WTC11 (cell line): ENCODE measurements at places on chromosomes 1 and 21.

DNA sequence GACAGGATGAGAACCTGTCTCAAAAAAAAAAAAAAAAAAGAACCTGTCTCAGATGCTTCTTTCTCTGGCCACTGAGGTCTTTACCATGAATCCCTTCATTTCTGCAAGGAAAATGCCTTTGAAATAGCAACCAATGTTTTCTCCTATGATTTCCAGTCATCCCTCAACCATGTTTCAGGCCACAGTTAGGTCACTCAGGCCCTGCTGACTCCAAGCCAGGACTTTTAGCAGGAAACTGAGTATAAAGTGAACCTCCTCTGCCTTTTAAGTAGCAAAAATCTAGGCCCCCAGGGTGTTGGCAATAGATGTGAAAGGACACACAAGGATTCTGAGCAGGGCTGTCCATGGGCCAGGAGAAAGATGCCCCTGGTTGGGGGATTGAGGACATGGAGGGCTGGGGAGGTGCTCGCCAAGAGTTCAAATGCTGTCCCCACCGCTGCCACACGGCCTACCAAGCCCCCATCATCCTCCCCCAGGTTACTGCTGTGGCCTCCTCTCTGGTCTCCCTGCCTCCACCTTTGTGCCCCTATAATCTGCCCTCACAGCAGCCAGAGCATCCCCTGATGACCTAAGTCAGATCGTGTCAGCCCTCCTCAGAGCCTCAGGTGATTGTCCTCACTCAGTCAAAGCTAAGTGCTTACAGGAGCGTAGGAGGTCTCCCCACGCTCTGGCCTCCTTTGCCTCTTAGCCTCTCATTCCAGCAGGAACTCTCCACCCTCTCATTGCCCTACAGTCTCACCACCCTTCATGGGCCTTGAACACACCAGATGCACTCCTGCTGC is 54.6 kb downstream of the MATN1 start:
- H3K27me3 ChIP-seq: peaks cover 2% of the 10 kb centered on the region; the same call in 1 of the 2 replicates
- H3K27ac ChIP-seq: no peak overlapping the region
- no peak for DNase-seq
- peaks cover 2% of the 10 kb centered on the region for H3K36me3 ChIP-seq

DNA sequence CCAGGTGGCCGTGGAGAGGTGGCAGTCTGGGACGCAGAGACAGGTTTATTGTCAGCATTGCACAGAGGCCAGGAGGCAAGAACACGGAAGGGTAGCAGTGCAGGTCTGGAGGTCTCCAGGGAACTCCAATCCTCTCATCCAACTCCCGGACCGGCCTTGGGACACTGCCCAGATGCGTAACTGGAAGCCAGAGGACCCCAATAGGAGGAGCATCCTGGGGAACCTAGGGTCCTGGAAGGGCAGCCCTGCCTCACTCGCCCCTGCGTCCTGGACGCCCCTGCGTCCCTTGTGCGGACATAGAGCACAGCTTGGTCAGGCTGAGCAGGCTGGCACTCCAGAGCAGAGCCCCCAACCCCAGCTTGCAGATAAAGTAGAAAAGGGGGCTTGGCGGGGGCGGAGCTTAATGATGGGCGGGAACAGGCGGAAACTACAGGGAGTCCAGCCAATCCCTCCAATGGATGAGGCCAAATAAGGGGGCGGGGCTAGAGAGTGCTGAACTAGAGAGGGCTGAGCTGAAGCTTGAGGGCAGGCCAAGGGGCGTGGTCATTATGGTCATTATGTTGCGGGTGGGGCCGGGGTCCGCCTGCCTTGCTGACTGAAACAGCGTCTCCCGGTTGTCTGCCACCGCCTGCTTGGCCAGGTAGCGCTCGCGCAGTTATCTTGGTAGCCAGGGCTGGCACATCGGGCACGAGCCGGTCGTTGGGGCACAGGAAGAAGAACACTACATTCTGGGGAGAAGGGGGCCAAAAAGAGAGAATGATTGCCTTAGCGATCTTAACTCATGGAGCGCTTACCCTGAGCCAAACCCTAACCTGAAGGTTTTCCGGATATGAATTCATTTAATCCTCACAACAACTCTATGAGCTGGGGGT is 3.7 kb upstream of the ARHGEF19 start:
- no peaks in the 10 kb centered on the region for H3K36me3 ChIP-seq
- no peak overlapping the region; the same call in 1 of the 2 replicates for H3K27ac ChIP-seq
- H3K4me3 ChIP-seq: peak overlapping the region; percentile 92
- DNase-seq: peak; percentile 100
- H3K4me1 ChIP-seq: peaks cover 36% of the 10 kb centered on the region

DNA sequence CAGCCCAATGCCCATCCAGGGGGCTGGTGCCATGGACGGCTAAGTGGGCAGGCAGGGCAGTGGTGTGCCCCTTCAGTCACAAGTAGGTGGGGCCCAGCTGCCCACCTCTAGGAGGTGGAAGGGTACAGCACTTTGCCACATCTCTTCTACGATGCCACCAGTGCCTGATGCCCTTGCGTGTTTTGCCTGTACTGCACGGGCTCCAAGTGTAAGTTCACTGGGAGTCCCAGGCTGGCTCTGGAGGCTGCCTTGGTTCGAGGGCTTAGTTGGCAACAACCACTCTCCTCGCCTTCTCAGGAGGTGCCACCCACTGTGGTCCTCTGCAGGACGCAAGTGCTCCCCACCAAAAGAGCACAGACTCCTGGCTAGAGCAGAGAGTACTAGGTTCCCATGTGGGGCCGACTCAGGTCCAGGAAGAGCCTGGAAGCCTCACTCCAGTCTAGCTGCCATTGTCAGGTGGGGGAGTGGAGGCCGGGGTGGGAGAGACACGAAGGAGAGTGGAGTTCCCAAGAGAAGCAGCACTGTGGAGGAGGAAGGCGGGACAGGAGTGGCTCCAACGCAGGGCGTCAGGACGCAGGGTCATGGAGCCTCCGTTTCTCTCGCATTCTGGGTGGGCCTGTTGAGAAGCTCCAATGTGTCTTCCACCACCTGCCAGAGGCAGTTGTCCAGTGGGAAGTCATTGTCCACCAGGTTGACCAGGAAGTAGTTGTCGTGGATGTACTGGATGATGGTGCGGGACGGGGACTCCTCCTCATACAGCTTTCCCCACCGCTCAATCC is 15.5 kb downstream of the MTHFR start:
- peaks cover 31% of the 10 kb centered on the region for H3K36me3 ChIP-seq
- no peaks in the 10 kb centered on the region for H3K27me3 ChIP-seq
- peaks cover 31% of the 10 kb centered on the region for H3K4me1 ChIP-seq
- DNase-seq: no peak

- no peak overlapping the region for H3K4me3 ChIP-seq
- no peak overlapping the region for H3K27ac ChIP-seq
- H3K4me1 ChIP-seq: peaks cover 10% of the 10 kb centered on the region
- H3K27me3 ChIP-seq: peaks cover 4% of the 10 kb centered on the region; the same call in 1 of the 2 replicates
Measured at GRCh38 chr1:169072945-169073725, 33.4 kb upstream of the ATP1B1 start.

DNA sequence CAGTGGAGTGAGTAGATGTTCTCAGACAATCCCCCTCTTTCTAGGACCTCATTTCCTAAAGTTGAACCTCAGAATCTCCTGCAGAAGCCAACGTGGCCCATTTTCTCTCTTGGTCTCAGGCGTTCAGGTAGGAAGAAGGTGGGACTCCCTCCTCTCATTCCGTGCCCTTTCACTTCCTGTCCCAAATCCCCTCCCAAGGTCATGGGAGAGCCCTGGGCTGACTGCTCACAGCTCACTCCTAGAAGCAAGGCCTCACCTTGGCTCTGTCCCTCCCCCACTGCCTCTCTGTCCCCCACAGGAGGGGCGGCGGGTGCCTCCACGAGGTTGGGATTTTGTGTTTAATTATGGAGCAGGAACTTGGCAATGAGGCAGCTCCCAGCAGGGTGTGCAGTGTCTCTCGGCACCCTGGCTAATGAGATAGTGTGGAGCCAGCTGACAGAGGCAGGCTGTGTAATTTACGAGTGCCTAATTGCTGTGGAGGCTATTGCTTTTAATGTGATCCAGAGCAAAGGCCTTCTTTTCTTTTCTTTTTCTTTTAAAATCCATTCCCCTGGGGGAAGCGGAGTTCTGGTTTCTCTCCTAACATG is 9.1 kb upstream of the CDK18 start:
- peak overlapping the region; percentile 84; the same call in 1 of the 2 replicates for H3K27ac ChIP-seq
- H3K36me3 ChIP-seq: no peaks in the 10 kb centered on the region
- H3K4me3 ChIP-seq: no peak overlapping the region; the same call in 1 of the 2 replicates
- H3K27me3 ChIP-seq: peaks cover 21% of the 10 kb centered on the region

GRCh38 chr1:16145662-16146278 is 10.1 kb downstream of the EPHA2 start:
- H3K27me3 ChIP-seq: no peaks in the 10 kb centered on the region
- H3K4me3 ChIP-seq: peak overlapping the region; percentile 52
- H3K36me3 ChIP-seq: peaks cover 40% of the 10 kb centered on the region
- peak overlapping the region; percentile 99 for H3K27ac ChIP-seq

DNA sequence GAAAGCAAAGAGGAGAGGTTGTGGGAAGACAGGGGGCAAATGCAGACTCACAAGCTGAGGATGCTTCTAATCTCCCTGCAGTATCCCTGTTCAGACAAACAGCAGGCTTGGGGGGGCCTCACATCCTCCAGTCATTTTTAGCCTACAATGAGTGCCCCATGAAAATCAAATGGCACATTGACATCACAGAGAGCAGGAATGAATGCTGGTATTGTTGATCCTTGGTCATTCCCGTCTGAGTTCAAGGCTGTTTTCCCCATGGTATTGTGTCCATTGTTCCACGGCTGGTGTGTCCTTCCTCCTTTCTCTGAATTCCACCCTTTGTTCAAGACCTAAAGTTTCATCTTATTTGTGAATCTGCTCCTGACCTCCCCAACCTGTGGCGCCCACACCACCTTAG is 545.6 kb downstream of the AJAP1 start:
- peaks cover 67% of the 10 kb centered on the region for H3K36me3 ChIP-seq
- no peak overlapping the region for H3K4me3 ChIP-seq

DNA sequence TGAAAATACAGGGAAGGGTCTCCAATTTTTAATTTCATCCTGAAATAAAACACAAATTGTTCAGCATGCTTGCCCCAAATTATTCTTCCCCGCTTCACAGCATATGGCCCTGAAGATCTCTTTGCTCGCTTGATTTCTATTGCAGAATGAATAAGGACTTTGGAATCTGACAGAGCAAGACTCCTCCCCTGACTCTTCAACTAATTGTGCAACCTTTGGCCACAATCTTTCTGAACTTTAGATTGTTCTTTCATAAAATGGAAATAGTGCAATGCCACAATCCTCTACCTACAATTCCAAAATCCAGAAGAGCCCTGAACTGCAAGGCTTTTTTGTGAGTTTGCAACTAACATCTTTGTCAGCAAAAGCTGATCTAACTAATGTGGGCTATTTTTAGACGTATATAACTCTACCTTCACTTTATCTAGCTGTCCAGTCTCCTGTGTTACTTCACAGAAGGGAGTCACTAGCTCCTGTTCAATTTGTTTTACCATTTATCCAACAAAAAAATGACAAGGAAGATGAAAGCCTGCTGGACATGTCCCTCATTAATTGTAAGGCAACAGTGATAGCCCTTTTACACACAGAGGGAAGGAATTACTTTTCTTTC is 13.4 kb downstream of the RNASEL start:
- H3K27ac ChIP-seq: no peak overlapping the region
- no peaks in the 10 kb centered on the region; the same call in 1 of the 2 replicates for H3K27me3 ChIP-seq
- no peak overlapping the region for H3K4me3 ChIP-seq
- H3K36me3 ChIP-seq: no peaks in the 10 kb centered on the region
- DNase-seq: no peak

- H3K4me1 ChIP-seq: peaks cover 26% of the 10 kb centered on the region
- no peaks in the 10 kb centered on the region for H3K27me3 ChIP-seq
- DNase-seq: no peak
- no peak overlapping the region; the same call in none of the 2 replicates for H3K27ac ChIP-seq
Measured at GRCh38 chr1:183097438-183098051, 74.3 kb downstream of the LAMC1 start.

- no peak overlapping the region for H3K4me3 ChIP-seq
- DNase-seq: no peak
- peaks cover 8% of the 10 kb centered on the region for H3K4me1 ChIP-seq
- no peaks in the 10 kb centered on the region for H3K36me3 ChIP-seq
- H3K27ac ChIP-seq: no peak overlapping the region
Measured at GRCh38 chr1:41418857-41419583, 57.8 kb downstream of the FOXO6 start.

DNA sequence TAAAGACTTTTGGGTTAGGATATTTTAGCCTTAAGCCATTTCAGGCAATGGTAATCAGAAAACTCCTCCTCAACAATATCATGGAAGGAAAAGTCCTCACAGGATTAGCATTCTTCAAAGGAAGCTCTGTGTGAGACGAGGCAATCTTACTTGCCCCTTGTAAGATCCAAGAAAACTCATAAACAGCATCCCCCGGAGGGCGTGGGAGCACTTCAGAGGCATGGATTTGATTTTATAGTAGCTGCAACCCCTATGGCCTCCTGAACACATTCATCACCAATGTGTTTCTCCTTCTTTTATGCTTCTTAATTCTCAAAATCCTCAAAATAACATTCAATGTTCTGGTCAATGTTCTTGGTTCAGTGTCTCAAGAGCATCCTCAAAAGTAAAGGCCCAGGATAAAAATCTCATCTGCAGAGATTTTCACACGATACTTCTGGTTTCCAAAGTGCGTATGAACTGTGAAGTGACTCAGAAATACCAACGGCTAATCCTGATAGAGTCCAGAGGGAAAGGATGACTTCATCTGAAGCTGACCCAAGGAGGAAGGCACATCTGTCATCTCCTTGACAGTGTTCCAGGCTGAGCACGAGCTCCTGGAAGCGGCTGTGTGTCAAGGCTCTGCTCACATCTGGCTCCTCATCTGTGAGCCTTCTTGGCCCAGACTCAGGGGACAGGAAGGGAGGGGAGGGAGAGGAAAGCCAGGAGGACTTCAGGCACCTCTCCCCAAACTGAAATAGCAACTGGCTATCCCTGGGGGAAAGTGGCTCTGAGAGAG is 49.3 kb upstream of the PSEN2 start:
- H3K4me1 ChIP-seq: no peaks in the 10 kb centered on the region
- no peak overlapping the region for H3K27ac ChIP-seq
- no peaks in the 10 kb centered on the region for H3K36me3 ChIP-seq
- H3K4me3 ChIP-seq: no peak overlapping the region
- H3K27me3 ChIP-seq: peaks cover 5% of the 10 kb centered on the region; the same call in 1 of the 2 replicates

- H3K36me3 ChIP-seq: no peaks in the 10 kb centered on the region
- DNase-seq: no peak
- H3K27ac ChIP-seq: no peak overlapping the region
- peak overlapping the region; percentile 58 for H3K4me3 ChIP-seq
- H3K27me3 ChIP-seq: peaks cover 12% of the 10 kb centered on the region
Measured at GRCh38 chr1:157194731-157195520, 56.7 kb upstream of the ETV3 start.

GRCh38 chr1:225329041-225329440 is 98.8 kb downstream of the LBR start:
- H3K27me3 ChIP-seq: no peaks in the 10 kb centered on the region; the same call in 1 of the 2 replicates
- H3K4me1 ChIP-seq: no peaks in the 10 kb centered on the region
- no peak for DNase-seq
- H3K36me3 ChIP-seq: no peaks in the 10 kb centered on the region
- no peak overlapping the region for H3K27ac ChIP-seq

DNA sequence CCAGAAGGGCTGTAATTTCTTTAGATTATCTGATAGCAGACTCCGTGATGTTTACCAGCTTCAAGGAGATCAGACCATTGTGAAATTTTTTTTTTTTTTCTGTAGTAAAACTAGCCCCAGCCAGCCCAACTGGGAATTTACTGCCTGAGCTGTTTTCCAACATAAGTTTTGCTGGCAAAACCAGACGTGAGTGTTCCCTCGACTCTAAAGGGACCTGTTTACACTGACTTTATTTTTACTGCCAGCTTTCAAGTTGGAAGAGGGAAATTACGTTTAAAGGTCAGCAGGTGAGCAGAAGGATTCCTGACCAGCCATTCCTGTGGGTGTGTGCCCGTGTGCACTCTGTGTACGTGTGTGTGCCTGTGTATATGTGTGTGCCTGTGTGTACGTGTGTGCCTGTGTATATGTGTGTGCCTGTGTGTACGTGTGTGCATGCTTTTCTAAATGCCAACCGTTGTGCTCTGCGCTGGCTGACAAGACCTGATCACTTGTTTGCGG is 374 bp downstream of the MAB21L3 start:
- no peaks in the 10 kb centered on the region for H3K36me3 ChIP-seq
- no peak for DNase-seq
- H3K27me3 ChIP-seq: no peaks in the 10 kb centered on the region
- no peak overlapping the region for H3K27ac ChIP-seq
- H3K4me1 ChIP-seq: peaks cover 9% of the 10 kb centered on the region; the same call in 1 of the 2 replicates
